Islet precursor cell (in vitro differentiated cells): ENCODE measurements at places on chromosomes 1 and 21.
A peak's percentile ranks its signal among the peaks of the same experiment; 100 is the strongest.

- DNase-seq, result peak; percentile 53
These were observed 12.6 kb upstream of the ADORA3 start for GRCh38 chr1:111516005-111516535.

GRCh38 chr1:218409946-218410510 lies 64.9 kb downstream of the TGFB2 start:
- DNase-seq, result no peak

DNA sequence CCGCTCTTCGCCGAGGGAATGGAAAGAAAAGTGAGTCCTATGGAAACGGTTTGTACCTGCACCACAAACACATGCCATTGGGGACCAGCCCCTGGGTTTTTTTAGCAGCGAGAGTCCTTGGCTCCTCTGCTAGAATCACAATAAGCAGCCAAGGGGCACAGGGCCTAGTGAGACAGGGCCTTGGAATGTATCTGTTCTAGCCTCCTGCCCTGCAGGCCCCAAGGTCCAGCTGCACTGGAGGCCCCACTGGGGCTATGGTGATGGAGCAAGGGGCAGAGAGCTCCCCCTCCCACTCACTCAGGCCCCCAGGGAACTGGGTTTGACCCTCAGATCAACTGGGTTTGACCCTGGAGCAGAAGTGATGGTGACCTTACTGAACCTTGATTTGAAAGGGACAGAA lies 14.4 kb downstream of the SHISA4 start:
- peak; percentile 91 for DNase-seq

DNA sequence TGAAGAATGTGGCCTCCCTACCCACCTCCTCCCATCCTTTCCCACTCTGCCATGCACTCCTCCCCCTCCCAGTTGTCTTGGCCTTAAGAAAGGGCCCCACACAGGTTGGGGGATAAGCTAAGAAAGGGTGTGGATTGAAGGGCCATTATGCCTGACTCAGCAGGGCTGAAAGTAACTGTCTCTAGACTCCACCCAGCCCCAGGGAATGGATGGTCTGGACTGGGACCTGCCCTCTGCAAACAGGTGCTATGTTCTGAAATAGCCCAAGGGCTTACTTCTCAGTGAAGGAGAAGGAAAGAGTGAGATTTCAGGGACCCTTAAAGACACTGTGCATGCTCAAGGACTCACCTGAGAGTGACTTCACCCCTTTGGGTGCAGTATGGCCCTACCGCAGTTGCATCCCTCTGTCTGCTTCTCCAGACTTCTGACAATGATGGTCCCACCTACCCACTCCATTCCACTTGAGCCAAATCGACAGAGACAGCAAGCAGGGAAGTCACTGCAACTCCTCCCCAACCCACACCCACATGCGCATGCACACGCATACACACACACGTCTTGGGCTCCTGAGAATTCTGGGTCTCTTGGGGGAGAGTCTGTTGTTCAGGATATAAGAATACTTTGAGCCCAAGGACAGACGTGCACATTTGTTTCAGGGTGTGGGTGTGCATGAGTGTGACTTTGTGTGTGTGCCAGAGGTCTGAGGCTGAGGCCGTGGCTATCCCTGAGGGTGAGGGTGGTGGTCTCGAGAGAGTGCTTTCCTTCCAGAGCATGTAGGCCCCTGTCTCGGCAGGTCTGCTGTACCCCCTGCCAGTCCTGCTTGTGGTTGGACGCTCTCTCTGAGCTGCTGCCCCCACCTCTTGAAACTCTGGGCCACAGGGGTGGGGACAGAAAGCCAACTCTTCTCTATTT lies 231.9 kb downstream of the PTPRU start:
- DNase-seq, result no peak

DNA sequence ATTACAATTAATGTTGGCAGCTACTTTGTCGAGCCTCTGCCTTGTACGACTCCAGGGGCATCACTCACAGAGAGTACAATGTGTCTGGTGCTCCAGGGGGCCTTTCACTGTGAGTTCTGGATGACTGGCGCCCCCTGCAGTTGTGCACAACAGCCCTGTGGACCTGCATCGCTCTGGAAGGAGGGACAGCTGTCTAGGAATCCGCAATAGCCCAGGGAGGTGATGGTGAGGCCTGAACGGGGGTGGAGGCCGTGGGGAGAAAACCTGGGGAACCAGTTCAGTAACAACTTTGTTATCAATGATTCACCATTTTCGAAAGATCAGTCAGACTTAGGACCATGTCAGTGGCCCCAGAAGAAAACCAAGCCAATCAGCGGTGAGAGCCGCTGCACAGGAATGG lies 189.1 kb downstream of the KAZN start:
- peak; percentile 77 for DNase-seq

DNA sequence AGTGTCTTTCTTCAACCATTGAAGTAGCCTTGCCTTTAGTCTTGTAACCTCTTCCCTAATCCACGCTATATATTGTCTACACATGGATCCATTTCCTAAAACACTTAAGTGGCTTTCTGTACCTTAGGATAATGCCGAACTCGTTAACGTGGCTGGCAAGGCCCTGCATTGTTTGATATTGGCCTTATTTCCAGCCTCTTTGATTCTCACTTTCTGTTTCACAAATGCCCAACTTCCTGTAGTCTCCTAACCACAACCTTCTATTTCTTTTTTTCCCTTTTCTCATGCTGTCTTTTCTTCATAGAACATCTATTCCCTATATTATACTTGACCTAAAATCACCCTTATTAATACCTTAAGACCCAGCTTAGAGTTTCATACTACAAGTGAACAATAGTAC lies 536.0 kb downstream of the LMO4 start:
- no peak for DNase-seq

DNA sequence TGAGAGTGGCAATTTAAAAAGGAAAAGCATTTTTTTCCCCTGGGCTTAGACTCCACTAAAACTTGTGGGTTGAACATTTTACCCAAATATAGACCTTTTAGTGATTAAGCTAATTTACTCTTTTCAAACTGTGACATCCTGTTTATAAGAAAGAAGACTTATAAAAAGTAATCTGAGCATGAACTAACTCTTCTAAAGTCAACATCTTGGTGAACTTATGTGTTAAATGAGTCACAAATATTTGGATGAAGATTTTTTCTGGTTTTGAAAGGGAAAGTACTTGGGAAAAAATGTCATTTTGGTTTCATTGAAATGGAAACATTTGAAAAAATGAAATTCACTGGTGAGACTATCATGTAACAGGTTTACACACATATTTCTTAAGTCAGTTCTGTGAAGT lies 109.8 kb downstream of the KCNK2 start:
- no peak for DNase-seq

- no peak for DNase-seq
These were observed 68.2 kb upstream of the KCNJ6 start for GRCh38 chr21:37984416-37984815.

DNA sequence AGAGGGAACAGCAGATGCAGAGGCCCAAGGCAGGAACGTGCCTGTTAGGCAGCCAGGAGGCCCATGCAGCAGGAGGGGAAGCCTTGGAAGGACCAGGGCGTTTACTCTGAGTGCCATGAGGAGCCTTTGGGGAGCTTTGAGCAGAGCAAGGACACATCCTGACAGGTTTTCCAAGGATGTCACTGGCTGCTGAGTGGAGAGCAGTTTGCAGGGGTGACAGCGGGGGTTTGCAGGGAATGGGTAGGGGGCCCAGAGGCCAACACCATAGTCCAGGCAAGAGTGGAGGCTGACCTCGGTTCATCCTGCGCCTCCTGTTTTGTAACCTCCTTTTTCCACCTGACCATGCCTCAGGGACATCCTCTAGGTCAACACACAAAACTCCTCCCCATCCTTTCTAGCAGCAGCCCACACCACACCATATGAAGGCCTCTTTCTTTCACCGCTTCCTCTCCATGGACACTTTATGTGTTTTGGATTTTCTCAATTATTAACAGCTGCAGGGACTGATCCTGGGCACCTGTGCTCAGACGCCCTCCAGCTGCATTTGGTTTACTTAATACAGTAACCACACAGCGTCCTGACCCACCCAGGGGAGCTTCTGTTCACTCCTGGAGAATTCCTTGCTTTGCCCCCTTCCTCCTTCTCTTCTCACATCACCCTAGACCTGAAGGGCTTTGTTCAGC lies 528.5 kb downstream of the MATN1 start:
- no peak for DNase-seq

DNA sequence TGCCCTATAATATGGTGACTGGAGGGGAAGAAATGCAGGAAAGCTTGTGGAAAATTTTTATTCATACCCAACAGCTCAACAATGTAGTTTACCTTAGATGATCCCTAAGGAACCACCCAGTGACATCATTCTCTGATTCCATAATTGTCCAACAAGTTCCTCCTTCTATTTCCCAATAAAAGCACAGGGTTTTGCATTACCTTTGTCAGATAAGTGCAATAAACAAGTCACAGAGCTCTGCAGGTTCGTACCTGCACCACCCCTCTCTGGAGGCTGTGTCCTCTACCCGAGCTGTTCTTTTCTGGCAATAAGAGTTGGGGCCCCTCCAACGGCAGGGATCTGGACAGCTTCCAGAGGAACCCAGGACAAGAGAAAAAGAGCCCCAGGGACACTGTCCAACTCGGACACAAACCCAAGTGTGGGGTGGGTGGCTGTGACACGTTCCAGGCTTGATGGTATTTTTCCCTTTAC lies 38.8 kb downstream of the RCAN1 start:
- DNase-seq, result peak; percentile 12

GRCh38 chr1:89633800-89634625 lies 1.1 kb downstream of the LRRC8C start:
- DNase-seq, result no peak

DNA sequence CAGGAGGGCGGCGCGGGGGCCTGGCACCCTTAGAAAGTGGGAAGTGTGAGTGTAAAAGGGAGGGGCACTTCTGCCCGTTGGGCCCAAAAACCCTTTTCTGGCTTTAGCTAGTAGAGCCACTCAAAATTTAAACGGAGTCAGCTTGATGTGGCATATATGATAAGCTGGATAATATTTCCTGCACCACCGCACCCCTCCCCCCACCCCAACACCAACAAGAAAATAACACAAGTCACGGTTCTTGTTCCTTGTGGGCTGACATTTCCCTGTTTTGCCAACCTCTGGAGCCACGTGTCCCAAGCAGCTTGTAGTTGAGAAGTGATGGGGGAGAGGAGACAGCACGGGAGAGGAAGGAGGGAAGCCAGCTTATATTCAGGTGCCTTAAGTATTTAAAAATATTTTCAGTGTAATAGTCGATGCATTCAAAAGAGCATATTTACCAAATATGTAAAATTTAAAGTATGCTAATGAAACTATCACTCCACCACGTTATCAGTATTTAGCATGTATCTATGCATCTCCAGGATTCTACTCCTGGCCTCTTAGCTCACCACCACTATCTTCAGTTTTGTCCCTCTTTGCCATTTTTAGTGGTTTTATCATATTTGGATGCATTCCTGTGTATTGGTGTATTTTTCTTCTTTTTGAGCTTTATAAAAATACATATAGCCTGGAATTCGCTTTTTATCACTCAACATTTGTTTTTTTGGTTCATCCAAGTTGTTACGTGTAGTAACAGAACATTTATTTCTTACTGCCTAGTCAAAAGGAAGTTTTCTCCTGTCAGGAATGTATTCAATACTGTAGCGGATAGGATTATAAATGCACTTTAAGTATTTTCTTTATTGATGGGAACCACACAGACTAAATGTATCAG lies 773 bp upstream of the DDX59 start:
- DNase-seq, result no peak

DNA sequence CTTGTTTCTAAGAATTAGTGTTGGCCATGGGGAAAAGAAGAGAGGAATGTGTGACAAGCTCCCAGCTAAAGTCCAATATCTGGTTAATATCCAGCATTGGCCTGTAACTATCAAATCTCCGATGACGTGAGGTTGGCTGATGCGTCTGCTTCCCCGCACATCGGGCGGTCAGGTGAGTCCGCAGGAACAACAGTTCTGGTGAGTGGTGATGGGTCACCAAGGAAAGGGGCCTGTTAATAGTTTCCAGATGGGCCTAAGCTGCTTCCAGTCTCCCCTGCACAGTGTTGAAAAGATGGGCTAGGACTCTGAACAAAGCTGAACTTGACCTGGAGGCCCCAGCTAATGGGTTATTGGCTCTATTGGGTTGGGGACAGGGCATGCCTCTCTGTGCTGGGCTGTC lies 193.1 kb upstream of the EDN2 start:
- no peak for DNase-seq

DNA sequence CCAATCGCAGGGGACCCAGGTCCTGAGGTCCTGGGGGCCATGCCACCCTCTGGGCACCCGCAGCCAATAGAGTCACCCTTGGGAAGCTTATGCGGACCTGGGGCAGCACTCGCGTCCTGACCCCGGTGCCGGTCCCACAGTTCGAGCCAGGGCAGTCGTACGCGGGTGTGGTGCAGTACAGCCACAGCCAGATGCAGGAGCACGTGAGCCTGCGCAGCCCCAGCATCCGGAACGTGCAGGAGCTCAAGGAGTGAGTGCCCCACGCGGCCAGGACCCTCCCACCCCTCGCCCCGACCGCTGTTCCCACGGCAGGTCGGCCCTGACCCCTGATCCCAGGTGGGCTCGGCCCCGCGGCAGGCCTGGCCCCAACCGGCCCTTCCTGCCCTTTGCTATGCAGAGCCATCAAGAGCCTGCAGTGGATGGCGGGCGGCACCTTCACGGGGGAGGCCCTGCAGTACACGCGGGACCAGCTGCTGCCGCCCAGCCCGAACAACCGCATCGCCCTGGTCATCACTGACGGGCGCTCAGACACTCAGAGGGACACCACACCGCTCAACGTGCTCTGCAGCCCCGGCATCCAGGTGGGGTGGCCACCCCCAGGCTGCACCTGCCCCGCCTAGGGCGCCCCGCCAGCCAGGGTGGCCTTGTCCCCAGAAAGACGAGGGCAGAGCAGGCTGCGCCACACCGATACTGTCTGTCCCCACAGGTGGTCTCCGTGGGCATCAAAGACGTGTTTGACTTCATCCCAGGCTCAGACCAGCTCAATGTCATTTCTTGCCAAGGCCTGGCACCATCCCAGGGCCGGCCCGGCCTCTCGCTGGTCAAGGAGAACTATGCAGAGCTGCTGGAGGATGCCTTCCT lies 20.5 kb downstream of the COL6A1 start:
- peak; percentile 50 for DNase-seq

- DNase-seq, result no peak
These were observed at the start of gene PRKACB for GRCh38 chr1:84143796-84144565. Gene PRKACB (plus strand): TSS chr1:84144271. CDS start chr1:84144362, 91 bp downstream.

DNA sequence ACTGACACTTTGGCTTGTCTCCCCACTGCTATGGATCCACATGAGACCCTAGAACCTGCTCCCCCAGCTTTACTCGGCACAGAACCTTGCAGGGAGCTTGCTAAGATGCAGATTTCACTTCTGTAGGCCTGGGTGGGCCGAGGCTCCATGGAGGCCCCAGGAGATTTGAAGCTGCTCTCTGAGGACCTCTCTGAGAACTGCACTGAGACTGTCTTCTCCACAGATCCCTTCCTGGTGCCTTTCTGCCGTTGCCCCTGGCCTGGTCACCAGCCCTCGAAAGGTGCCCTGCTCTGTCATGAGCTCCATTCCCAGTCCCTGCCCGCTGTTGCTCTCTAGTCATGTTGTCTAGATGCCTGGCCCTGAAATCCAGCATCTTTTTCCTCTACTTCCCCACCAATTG lies 588.4 kb downstream of the AJAP1 start:
- no peak for DNase-seq

GRCh38 chr1:3459051-3459908 lies 4.8 kb downstream of the ARHGEF16 start:
- no peak for DNase-seq

- no peak for DNase-seq
These were observed 31.2 kb downstream of the KCNA10 start for GRCh38 chr1:110487726-110488125.
